ENCODE measurements at places on chromosomes 11 and 22. TPM values are rescaled to one million over a fixed set of nuclear protein-coding genes. Genes with fewer than 3 reads are reported as not detected.

INCENP gene
- total RNA-seq, result 77.4 TPM

CLMP gene
- 3.3 TPM for total RNA-seq

MISFA gene
- total RNA-seq, result 0.36 TPM

OR51B6 gene
- total RNA-seq, result not detected

CRKL gene
- 30.3 TPM for total RNA-seq

OR52E8 gene
- total RNA-seq, result not detected

TMPRSS5 gene
- 9.8 TPM for total RNA-seq

C11orf65 gene
- 0.33 TPM for total RNA-seq

DMC1 gene
- total RNA-seq, result 0.69 TPM
